ENCODE measurements at places on chromosomes 12 and 14. TPM values are rescaled to one million over a fixed set of nuclear protein-coding genes. Genes with fewer than 3 reads are reported as not detected.

TSPAN11 gene
- total RNA-seq = not detected

PUS7L gene
- 20.2 TPM for total RNA-seq

GRCh38 chr14:28242895-28243294 is 523.7 kb upstream of the FOXG1 start:
- DNase-seq = no peak
- H3K27me3 ChIP-seq = no peaks in the 10 kb centered on the region
- H3K4me3 ChIP-seq = no peak overlapping the region
- H3K36me3 ChIP-seq = no peaks in the 10 kb centered on the region
- H3K4me1 ChIP-seq = no peaks in the 10 kb centered on the region

GRCh38 chr12:41743835-41744234 is 400.8 kb downstream of the GXYLT1 start:
- H3K27ac ChIP-seq = no peak overlapping the region
- H3K4me1 ChIP-seq = no peaks in the 10 kb centered on the region
- no peaks in the 10 kb centered on the region for H3K27me3 ChIP-seq
- no peak overlapping the region for H3K4me3 ChIP-seq
- DNase-seq = no peak
